CD4-positive, alpha-beta memory T cell (primary cell): ENCODE measurements at places on chromosomes 7 and 10. TPM values are rescaled to one million over a fixed set of nuclear protein-coding genes. Genes with fewer than 3 reads are reported as not detected.
A peak's percentile ranks its signal among the peaks of the same experiment; 100 is the strongest.

MRPL43 gene
- total RNA-seq, result 65.8 TPM

ZNF438 gene
- 3.7 TPM for total RNA-seq

ACSL5 gene
- total RNA-seq, result 51.8 TPM

HTR7 gene
- not detected for total RNA-seq

OR2A1 gene
- total RNA-seq, result not detected

DNA sequence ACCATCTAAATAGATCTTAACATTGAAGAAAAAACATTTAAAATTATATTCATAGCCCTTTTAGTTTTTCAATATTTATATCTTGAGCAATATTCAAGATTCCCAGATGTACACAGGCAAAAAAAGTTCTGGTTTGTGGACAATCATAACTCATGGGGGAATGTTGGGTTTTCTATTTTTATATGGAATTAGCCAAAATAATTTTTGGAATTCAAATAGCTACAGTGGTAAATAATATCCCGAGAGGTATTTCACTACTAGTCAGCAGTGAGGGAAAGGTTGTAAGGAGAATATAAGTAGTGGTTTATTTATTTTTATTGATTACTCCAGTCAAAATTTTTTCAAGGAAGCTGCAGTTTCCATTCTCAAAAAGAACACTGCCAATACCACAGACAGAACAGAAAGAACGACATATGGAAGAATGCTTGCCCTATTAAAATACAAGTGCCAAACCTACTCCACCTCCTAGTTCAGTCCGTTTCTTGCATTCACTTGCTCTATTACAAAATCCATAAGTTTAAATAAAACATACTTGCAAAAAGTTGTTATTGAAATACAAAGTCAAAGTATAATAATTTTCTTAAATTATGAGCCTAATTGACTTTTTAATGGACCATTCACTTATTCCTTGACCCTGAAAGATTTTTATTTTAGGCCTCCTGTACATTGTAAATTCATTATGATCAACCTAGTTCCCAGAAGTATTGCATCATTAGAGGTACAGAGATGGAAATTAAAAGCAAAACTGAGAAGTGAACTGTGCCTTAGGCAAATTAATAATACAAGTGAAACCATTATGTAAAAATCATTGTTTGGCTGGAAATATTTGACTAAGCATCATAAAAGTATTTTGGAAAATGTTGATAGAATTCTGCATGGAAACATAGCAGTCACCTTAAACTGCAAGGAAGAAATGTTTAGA is 533.2 kb downstream of the PARD3 start:
- no peak for DNase-seq

DNA sequence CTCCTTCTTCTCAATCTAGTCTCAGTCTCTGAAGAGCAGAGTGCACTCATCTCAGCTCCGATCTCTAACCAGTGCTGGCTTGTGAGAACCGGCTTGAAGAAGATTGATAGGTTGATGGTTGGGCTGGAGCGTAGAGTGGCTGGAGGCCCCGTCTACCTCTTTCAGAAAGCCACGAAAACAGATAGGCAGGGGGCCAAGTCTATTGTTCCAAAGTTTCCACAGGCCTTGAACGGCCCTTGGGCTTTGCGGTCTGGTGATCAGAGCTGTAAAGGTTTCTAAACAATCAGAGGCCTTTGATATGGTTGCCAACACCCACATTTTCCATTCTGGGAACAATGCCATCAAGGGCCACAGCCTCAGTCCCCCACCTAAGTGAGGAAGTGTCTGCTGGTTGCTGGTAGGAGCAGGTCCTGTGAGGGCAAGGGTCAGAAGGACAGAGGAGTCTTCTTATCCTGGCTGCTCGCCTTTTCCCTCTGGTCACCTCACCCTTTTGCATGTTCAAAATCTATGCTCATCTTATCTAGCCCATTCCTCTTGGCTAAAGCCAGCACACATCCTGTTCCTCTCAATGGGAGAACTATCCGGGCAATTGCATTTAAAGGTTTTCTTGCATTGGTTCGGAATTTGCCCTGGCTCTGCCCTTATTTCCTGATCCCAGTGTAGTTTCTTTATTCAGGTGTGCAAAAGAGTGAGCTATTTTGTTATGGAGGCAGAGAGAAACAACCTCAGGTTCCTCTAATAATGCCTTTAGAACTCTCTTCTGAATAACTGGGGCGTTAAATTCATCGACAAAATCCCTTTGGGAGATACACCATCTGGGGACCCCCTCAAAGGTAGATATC is 70.3 kb upstream of the KMT2E start:
- DNase-seq, result peak; percentile 81

- no peak for DNase-seq
Observed at GRCh38 chr7:116527521-116527920, 2.7 kb downstream of the CAV1 start.

GRCh38 chr10:129754211-129755050 is 209.6 kb downstream of the EBF3 start:
- no peak for DNase-seq

- DNase-seq, result no peak
Observed at GRCh38 chr7:121901026-121901425, 28.1 kb downstream of the PTPRZ1 start.

- peak; percentile 14 for DNase-seq
Observed at GRCh38 chr10:72134785-72135767, 46.7 kb upstream of the SPOCK2 start.

DNA sequence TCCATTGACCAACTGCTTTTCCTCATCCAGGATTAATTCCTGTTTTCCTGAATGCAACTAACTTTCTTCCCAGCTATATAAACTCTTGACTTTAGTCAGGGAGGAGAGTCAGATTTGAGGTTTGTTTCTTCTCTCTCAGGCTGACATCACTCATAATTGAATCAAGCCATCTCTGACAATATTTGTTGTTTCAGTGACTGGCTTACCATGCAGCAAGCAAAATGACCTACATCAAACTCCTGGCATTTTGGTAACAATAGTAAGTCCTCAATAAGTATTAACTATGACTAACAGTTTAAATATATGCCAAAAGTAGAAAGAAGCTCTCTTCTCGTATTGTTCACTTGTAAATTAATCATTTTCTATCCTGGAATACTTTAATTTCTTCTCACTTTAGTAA is 625.7 kb upstream of the KCND2 start:
- DNase-seq, result no peak

- no peak for DNase-seq
Observed at GRCh38 chr7:88888684-88889083, 93.1 kb upstream of the TEX47 start.

DNA sequence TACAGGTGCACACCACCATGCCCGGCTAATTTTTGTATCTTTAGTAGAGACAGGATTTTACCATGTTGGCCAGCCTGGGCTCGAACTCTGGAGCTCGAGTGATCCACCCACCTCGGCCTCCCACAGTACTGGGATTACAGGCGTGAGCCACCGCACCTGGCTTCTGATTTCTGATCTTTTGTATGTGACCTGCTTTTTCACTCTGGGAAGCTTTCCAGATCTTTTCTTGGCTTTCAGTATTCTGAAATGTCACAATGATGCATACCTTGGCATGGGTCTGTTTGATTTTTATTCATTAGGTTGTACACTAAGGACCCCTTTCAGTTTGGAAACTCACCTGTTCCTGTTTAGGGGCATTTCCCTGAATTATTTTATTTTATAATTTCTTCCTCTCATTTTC is 41.6 kb downstream of the PROSER2 start:
- DNase-seq, result no peak

DNA sequence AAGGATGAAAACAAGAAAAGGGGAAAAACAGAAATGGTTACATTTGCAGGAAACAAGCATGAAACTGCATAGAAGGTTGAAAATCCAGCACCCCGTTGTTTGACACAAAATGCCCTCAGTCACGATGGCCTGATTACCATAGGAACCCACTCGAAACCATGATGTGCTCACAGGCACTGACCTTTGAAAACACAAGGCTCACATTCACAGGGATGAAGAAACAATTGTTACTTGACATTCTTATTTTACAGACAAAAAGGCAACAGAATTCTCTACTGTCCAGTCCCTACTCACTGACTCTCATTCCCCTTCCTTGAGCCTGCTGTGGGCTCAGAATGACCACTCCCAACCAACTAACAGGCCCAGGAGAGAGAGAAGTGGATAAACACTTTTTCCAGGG is 131.4 kb upstream of the PDLIM1 start:
- no peak for DNase-seq

DNA sequence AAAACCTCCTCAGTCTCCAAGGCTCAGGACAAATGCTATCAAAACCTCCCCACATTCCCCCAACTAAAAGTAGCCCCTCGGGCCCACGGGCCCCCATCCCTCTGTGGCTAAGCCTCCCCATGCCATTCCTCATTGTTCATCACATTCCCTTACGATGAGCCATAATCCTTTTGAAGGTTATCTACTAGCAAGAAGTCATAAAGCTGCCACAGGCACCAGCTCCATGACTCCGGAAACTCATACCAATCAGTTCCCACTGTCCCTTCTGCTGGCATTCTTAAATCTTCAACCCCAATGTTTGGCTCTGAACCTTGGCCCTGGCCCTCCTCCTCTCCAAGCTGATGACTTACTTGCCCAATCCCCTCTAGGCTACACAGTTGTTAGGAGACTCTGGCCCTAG is 19.4 kb upstream of the TM9SF3 start:
- no peak for DNase-seq

GRCh38 chr10:48872234-48872633 is 67.4 kb downstream of the LRRC18 start:
- no peak for DNase-seq

- DNase-seq, result no peak
Observed at GRCh38 chr7:101081432-101081831, 3.8 kb upstream of the TRIM56 start.

DNA sequence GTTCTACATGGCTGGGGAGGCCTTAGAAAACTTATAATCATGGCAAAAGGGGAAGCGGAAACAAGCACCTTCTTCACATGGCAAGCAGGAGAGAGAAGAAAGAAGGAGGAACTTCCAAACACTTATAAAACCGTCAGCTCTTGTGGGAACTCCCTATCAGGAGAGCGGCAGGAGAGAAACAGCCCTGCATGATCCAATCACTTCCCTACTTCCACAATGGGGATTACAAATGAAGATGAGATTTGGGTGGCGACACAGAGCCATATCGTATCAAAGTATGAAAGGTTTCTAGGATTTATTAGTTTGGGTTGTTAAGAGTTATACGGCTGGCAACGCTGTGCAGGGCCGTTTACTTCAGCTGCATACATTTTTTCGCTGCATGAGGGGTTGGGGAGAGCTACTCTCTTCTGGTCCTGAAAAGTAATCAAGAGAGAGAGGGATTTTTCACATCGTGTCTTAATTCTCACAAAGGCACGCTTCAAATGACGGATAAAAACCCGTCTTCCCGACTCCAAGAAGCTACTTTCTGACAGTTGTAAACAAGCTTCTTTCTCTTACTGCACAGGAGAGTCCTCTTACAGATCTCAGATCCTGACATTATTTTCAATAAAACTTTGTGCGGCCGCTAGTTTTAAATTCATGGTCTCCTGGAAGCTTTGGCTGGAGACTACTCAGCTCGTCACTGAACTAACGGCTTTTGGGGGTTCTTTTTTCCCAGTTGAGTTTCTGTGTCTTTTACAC is 751 bp upstream of the GTPBP10 start:
- peak; percentile 8 for DNase-seq

DNA sequence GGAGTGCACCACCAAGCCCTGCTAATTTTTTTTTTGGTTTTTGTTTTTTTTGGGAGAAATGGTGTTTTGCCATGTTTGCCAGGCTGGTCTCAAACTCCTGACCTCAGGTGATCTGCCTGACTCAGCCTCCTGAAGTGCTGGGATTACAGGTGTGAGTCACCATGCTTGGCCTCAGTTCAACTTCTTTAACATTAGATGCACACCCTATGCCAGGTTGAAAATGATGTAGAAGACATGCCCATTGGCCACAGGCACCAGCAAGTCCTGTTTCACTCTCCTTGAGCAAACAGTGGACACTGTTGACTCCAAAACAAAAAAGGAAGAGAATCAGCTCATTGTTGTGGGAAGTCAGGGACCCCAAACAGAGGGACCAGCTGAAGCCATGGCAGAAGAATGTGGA is 1205.3 kb downstream of the REEP3 start:
- DNase-seq, result no peak

DNA sequence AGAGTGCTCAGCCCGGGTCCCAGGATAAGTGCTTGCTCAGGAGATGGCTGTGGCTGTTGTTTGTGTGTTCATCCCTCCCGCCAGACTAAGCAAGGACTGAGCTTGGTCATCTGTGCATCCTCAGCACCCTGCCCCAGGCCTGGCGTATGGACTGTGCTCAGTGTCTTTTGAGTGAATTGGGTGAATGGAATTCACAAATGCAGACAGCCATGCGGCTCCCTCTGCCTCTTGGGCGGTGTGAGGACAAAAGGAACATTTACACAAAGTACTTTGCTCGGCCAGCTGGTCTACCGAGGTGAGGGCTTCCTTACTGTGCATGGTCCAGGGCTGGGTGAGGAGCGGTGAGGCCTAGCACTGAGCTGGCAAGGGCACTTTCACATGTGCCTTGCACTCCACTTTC is 120.2 kb downstream of the CDH23 start:
- DNase-seq, result no peak

DNA sequence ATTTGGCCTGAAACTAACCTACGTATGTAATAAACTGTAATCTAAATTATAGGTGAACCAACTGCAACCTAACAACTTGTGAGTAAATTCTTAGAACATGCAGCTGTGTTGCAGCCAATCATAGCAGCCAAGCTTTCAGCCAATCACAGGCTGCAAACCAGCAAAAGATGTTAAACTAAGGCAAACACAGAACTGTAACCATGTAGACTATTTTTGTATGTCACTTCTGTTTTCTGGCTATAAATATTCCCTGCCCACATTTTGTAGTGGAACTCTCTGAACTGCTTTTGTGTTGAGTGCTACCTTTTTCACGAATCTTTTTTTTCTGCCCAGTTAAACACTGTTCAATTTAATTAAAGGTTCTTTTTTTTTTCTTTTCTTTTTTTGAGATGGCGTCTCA is 28.2 kb upstream of the ZPBP start:
- no peak for DNase-seq

DNA sequence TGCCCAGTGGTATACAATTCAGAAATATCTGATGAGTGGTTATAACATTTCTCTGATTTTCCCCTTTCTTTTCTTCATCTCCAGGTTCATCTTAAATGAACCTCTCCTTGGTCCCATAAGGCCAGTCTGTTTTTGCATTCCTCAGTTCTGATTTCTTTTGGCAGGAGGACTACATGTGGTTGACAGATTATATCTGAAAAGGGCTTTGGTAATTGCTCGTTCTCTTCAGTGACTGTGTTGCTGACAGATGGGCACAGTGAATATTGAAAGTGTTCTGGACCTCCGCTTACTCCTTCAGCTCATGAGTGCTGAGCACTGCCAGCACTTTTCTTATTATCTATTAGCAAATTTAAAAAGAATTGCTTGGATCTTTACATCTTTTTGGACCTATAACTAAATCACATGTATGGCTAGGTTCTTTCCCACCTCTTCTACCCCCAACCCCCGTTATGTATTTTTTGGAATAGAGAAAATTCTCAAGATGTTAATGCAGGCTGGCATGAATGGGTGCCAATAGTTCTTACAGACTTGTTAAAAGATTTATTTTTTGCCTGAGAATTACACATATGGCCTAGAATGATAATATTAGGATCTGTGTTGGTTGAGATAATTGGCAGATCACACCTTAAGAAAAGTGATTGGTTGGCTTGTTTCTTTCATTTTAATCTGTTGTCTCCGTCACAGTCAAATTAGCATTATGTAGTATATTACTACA is 323.0 kb downstream of the EXOC4 start:
- no peak for DNase-seq
